ENCODE measurements at places on chromosomes 12 and 14.

DNA sequence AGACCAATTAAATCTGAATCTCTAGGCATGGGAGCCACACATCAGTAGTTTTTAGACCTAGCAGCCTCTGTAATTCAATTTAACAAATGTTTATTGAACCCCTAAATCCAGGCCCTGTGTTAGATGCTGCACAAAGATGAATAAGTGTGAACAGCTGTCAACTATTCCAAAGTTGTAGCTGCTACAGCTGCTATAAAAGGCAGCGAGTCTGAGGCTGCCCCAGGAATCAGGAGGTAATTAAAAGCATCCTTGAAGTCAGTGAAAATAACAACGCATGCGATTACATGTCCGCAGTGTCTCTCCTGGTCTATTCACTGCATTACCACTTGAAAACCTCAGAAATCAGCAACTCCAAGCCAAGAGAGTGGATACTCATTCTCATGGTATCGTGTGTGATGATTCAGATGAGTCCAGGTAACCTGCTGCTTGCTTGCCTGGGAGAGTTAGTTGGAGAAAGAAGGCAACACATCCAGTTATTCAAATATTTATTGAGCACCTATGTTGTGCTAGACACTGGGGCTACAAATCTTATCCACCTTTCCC is 34.9 kb upstream of the DDHD1 start:
- no peak for DNase-seq

GRCh38 chr14:53807108-53807507 is 149.5 kb downstream of the BMP4 start:
- DNase-seq, result no peak

DNA sequence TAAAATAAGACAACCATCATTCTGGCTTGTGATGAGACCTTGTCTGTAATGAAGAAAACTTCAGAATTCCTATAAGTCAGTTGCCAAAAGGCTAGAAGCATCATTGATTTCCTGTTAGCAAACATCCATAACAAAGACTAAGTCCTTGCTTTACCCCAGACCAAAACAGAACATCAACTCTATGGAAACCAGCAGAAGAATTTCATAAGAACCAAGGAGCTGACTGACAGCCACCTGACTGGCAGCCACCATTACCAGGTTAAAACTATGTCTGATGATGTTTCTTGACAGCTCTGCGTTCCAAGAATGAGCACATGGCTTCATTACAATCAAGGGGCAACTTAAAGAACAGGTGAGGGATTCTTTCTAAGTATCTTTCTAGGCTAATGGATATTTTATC is 29.3 kb downstream of the HECTD4 start:
- no peak for DNase-seq

- no peak for DNase-seq
Observed at GRCh38 chr14:105944632-105945610, 418.5 kb downstream of the TMEM121 start.

DNA sequence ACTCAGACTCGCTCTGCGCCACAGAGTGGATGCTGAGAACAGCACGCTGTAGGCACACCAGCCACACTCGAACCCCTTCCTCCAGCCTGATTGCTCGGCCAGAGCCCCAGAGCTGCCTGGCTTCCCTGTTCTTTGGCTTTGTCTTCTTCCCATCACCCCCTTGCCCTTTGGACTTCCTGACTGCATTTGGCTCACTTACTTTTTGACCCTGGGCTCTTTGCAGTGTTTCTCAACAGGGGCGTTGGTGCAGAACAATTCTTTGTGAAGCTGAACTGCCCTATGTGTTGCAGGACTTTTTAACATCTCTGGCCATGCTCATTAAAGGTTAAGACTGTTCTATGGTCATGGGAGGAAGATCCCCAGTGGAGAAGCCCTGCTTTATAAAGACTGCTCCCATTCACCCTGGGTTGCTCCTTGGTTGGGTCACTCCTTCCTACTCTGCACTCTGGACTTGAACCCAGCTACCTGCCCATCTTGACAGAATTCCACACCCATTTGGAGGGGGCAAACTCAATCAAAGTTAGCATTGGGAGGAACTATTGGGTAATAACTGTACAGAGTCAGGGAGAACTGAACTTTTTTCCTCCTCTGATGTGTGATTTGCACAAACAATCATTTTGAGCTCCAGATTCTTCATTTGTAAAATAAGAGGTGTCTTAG is 127.7 kb upstream of the PLEKHG7 start:
- no peak for DNase-seq

DNA sequence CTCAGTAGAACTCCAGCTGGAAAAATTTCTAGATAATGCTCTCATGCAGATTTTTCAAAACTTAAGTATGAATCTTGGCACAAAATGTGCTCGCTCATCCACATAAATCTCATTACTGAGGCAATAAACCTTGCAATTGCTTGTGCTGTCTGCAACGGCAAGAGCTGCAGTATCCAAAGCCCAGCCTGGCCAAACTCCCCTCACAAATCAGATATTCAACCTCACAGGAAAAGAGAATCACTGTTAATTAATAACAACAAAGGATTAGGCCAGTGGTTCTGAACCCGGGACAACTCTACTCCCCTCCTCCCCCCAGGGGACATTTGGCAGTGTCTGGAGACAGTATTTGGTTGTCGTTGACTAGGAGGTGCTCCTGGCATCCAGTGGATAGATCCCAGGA is 19.2 kb upstream of the CORO1C start:
- peak; percentile 63 for DNase-seq

DNA sequence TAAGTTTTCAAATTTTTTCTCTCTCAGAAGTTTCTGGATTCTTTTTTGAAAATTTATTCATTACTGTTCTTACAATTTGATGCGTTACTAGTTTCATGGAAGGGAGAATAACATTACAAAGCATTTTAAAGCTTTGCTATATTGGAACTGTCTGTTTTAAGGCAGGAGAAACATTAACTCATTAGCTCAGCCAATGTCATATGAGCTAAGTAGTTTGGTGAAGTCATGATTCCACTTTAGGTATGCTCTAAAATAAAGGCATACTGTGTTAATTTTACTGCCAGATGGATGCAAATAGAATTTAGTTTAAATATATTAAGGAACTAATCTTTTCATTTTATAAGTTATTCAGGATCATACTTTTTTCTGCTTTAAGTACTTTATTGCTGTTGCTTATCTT is 46.0 kb downstream of the ARID2 start:
- DNase-seq, result no peak

DNA sequence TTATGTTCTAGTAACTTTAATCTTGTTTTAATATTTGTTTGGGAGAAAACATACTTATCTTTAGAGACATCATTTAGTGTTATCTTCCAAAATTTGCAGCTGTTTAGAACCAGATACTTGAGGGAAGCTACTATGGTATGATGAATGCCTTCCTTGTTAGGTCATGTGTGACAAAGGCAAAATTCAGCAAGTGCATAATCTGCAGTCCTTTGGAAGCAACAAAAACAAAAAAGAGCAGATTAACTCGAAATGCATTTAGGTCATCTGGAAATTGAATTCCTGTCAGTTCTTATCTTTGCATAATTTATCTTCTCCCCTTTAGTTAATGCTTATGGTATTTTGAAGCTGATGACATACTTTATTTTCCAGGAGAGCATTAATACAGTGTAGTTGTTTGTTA is 3.5 kb downstream of the FBXO34 start:
- DNase-seq, result peak; percentile 24

GRCh38 chr14:79293482-79294177 is 917.7 kb downstream of the DIO2 start:
- no peak for DNase-seq

DNA sequence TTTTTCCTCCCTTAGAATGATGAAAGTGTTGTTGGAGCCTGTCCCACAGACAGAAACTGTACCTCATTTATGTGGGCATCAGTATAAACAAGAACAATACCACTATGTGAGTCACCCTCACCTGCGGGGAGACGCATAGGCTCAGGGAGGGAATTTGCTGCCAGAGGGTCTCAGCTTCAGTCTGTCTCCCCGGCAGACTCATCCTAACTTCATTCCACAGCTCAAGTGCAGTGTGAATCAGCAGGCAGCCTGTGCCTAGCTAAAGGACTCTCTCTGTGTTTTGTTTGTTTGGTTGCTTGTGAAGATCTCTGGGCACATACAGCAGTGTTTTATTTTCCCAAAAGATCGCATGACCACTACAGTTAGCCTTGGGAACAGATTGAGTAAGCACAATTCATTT is 98.9 kb downstream of the PRKCH start:
- no peak for DNase-seq

DNA sequence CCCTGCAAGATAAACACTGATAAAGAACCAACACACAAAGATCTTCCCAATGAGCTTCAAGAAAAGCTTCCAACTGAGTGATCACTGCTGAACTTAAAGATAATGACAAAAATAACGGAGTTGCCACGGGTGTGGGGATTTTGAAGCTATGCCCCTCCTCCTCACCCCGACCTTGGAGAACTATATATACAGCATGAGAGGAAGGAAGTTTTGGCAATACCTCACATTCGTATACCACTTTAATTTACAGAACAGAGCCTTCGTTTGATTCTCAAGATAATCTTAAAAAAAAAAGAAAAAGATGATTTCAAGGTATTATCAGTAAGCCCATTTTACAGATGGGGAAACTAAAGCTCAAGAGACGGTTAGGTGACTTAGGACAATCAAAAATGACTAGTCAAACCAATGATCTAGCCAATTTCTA is 715 bp downstream of the NEK9 start:
- no peak for DNase-seq

DNA sequence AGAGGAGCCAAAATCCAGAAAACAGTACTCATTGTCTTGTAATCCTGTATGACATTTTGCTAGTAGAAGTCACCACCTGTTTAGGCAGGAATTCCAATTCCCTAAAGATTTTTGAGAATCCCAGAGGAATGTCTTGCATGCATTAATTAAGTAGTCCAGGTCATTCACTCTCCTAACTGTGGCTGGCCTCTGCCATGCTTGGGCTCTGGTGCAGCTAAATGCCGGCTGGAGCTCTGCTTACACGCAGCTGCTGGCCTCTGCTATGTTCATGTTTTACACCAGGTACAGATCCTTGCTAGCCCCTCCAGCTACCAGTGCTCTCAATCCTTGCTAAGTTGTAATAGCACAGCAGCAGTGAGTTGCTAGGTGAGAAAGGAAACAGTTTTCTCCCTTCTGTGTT is 16.3 kb upstream of the HIF1A start:
- DNase-seq, result peak; percentile 12

DNA sequence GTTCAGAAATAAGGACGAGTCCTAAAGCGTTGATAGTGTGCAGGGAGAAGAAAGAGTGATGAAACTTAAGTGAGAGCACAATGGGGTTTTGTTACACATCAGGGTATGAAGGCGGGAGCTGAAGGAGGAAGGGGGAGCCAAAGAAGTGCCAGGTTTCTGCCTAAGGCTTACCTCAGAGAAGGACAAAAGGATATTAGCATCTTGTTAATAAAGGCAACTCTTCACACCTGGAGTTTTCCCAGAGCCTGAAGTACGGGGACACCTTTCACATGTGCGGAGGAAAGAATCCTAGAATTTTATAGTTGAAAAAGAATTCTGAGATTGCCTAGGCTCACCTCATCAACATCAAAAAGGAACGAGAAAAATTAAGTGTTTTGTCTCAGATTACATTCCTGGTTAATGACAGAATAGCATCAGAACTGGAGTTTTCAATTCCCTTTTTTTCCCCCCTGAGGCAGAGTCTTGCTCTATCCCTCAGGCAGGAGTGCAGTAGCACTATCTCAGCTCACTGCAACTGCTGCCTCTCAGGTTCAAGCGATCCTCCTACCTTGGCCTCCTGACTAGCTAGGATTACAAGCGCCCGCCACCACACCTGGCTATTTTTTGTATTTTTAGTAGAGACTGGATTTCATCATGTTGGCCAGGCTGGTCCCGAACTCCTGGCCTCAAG is 2.2 kb upstream of the SAV1 start:
- DNase-seq, result no peak

- peak; percentile 58 for DNase-seq
Observed at GRCh38 chr14:77212943-77213678, 31.5 kb downstream of the TMEM63C start.

- DNase-seq, result peak; percentile 94
Observed at GRCh38 chr12:104604070-104604994, 147.6 kb downstream of the CHST11 start.

- DNase-seq, result no peak
Observed at GRCh38 chr12:120465756-120466155, 3.8 kb downstream of the SRSF9 start.

DNA sequence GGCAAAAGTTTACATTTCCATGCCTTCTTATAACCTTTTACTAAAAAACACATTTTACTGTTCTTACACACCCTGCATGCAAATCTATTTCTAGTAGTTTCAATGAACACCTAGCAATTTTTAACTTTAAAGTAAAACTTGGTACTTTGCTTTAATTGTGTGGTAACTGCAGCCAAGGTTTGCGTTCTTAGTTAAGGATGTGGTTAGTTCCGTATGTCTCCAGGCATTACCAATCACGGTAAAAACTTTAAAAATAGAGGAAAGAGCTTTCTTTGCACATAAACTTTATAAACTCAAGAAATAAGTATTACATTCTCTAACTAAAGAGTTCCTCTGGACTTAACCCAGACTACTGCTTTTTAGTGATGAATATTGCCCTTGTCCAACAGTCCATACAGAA is 795.2 kb downstream of the SLC16A7 start:
- no peak for DNase-seq

DNA sequence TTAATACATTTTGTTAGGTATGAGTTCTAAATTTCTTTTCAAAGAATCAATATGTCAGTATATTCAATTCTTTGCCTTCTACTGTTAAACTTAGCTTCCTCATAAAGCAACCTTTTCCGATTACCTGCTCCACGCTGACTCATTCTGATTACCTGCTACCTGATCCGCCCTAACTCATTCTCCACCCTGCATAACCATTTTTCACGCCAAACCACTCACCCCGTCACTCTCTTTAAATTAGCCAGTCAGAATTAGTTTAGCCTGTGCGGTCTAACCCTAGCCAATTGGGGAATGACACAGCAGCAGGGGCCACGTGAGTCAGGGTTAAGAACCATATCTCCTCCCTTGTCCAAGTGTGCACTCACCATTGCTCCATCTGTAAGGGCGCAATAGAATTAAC is 72.2 kb upstream of the FICD start:
- DNase-seq, result no peak

GRCh38 chr12:88266806-88267360 is 124.8 kb downstream of the TMTC3 start:
- peak; percentile 8 for DNase-seq

- DNase-seq, result no peak
Observed at GRCh38 chr12:30515351-30515750, 180.3 kb downstream of the IPO8 start.

DNA sequence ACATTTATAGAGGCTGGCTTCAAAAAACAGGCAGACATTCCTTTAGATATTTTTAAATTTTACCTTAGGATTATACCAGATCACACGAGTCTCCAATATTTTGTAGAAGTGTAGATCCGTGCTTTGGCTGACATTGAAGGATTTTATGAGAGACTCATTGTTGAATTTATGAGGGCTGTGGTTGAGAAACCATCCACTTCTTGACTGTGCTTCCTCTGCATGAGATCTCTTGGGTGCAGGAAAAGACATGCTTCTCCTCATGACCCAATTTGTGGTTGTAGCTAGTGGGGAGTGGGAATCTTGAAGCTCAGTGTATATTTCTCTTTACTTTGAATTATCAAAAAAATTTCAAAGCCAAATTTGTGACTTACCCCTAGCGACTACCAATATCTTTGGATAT is 36.7 kb upstream of the NKX2-8 start:
- no peak for DNase-seq

GRCh38 chr14:68040633-68041369 is 221.2 kb downstream of the RAD51B start:
- no peak for DNase-seq
